ENCODE measurements at places on chromosomes 3 and 15.

- DNase-seq, result peak; percentile 23
Observed at GRCh38 chr3:156522673-156523072, 32.2 kb downstream of the SSR3 start.

DNA sequence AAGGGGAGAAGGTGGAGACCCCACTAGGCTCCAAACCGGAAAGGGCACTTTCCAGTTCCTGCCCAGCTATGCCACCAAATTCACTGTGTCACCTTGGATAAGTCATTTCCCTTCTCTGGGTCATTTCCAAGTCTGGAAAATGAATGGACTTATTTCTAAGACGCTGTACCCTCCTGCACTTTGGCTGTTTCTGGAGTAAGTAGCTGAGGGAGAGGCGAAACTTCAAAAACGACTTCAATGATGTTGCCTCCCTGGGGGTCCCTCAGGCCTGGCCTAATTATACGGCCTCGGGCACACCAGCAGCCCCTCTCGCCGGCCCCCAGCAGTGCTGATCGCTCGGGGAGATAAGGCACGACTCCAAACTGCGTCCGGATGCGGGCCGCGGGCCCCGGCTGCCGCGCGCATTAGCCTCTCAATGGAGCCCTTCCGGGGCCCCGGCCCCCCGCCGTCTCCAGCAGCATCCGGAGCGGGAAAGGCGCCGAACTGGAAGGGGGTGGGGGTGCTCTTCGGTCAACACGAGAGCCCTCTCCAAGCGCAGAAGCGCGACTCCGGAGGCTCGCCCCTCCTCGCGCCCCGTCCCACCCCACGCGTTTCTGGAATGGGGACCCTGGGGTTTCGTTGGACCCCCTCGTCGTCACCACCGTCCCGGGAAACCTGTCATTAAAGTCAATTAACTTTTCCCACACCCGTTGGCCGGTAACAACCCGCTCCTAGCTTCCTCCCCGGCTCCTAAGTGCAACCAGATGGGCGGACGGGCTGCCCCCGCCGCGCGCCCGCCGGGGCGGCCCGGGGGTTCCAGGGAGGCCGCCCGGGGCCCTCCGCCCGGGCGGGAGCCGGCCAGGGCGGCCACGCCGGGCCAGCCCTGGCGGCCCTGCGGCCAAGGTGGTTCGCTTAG lies 4.8 kb downstream of the HES1 start:
- DNase-seq, result peak; percentile 87

- no peak for DNase-seq
Observed at GRCh38 chr3:139528281-139528680, 11.3 kb downstream of the RBP1 start.

DNA sequence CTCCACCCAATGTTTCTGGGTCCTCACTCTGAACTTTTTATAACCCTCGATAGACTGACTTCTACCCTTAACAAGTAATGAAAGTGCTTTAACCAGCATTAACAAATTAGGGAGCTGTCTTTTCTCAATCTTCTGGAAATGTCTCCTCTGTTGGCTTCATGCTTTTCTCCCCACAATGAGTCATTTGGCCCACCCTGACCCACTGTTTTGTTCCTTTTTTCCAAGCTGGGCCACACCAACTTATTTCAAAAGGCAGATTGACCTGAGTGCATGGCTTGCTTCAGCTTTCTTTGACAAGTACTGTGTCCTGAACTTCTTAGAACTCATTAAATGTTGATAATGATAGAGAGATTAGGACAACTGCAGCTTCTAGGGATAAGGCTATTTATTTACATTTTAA lies 199.6 kb upstream of the SEMA6D start:
- DNase-seq, result no peak

DNA sequence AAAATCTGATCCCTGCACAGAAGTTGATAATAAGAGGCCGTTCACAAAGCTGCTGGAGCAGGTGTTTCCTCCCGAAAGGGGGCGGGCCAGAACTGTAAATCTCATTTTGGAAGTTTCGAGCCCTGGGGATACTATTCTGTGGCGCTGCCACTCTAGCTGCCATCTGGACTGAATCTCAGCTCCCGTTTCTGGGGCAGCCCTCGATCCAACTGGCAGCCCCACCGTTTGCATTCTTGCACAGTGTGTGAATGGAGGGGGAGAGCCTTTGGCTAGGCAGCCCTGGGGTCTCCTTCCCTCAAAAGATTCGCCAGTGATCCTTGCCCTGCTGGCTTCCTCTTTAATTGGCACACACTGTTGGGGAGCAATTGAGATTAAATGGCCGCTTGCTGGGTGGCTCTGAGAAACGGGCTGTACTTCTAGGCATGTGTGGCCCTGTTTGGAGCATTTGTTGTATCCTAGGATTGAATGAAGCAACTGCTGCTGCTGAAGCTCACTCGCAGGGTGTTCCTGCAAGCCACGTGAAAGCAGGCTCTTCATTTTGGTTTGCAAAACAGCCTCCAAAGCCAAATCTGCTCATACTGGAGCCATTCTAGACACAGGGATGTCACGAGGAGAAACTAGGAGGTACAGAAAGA lies 57.2 kb upstream of the TOPAZ1 start:
- no peak for DNase-seq

- no peak for DNase-seq
Observed at GRCh38 chr15:65906396-65906795, 37.1 kb downstream of the RAB11A start.

GRCh38 chr15:59378855-59379254 lies 6.2 kb upstream of the MYO1E start:
- DNase-seq, result no peak

- peak; percentile 72 for DNase-seq
Observed at GRCh38 chr15:40594429-40594836, 384 bp downstream of the KNL1 start.

- no peak for DNase-seq
Observed at GRCh38 chr3:195075941-195076875, 194.8 kb downstream of the XXYLT1 start.

GRCh38 chr3:128036119-128036518 lies 16.1 kb upstream of the SEC61A1 start:
- no peak for DNase-seq

GRCh38 chr15:67240235-67241131 lies 14.0 kb downstream of the AAGAB start:
- peak; percentile 46 for DNase-seq

GRCh38 chr15:74902295-74903075 lies 4.2 kb downstream of the FAM219B start:
- DNase-seq, result no peak

- no peak for DNase-seq
Observed at GRCh38 chr3:44988073-44988472, 12.0 kb downstream of the EXOSC7 start.

GRCh38 chr3:48038971-48039481 lies 22.8 kb upstream of the MAP4 start:
- peak; percentile 61 for DNase-seq

DNA sequence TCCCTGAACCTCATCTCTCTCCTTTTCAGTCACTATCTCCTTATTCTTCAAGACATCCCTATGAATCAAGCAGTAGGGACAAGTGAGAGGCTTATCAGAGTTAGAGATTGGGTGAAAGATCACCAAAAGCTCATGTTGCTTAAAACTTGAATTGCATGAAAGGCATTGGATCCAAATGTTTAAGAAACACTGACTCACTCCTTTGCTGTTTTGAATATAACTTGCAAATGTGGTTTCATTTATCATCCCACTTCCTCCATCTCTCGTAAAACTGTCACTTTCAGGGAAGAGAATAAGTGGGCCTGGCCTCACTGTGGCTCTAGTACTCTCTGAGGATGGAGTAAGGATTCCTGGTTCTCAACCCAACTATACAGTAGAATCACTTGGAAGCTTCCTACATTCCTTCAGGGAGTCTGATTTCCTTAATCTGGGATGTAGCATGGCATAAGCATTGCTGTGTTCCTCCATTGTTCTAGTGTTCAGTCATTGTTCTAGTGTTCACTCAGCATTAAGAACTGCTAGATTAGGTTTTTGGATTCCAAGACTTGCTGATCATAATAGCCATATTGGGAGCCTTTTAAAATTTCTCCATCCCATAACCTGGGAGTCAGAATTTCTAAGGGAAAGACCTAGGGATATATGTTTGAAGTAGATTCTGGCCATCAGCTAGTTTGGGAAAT lies 171.8 kb downstream of the TMEM108 start:
- peak; percentile 83 for DNase-seq

- no peak for DNase-seq
Observed at GRCh38 chr3:196514350-196514716, 813 bp downstream of the SMCO1 start.

DNA sequence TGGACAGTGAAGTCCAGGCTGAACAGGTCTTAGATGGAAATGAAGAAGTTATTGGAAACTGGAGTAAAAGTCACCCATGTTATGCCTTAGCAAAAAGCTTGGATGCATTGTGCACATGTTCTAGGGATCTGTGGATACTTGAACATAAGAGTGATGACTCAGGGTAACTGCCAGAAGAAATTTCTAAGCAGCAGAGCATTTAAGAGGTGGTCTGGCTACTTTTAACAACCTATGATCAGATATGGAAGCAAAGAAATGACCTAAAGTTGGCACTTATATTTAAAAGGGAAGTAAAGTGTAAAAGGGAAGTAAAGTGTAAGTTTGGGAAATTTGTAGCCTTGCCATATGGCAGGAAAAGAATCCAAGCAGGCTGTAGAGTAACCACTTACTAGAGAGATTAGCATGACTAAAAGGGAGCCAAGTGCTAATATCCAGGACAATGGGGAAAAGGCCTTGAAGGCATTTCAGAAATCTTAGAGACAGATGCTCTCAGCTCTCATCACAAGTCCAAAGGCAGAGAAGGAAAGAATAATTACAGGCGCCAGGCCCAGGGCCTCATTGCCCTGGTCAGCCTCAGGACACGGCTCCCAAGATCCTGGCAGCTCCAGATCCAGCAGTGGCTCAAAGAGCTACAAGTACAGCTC lies 73.9 kb upstream of the KCNH8 start:
- no peak for DNase-seq

- no peak for DNase-seq
Observed at GRCh38 chr3:20772869-20773268, 586.9 kb upstream of the SGO1 start.

GRCh38 chr3:40939030-40939740 lies 260.1 kb upstream of the CTNNB1 start:
- peak; percentile 9 for DNase-seq

- DNase-seq, result no peak
Observed at GRCh38 chr3:13873818-13874217, 6.1 kb downstream of the WNT7A start.

DNA sequence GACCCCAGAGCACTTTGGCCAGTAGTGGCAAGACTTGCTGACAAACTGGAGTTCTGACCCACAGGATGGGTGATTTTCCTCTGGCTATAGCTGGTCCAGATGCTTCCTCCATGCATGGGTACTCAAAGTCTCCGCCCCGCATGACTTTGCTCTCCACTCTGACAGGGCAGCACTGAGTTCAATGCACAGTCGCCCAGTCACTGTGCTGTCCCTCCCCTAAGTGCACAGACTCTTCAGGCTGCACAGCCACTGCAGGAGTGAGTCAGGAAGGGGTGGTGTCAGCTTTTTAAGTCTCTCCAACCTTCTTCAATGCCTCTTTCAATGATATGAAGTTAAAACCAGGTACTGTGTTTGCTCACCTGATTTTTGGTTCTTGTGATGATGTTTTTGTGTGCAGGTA lies 17.8 kb downstream of the TEX9 start:
- DNase-seq, result peak; percentile 30

DNA sequence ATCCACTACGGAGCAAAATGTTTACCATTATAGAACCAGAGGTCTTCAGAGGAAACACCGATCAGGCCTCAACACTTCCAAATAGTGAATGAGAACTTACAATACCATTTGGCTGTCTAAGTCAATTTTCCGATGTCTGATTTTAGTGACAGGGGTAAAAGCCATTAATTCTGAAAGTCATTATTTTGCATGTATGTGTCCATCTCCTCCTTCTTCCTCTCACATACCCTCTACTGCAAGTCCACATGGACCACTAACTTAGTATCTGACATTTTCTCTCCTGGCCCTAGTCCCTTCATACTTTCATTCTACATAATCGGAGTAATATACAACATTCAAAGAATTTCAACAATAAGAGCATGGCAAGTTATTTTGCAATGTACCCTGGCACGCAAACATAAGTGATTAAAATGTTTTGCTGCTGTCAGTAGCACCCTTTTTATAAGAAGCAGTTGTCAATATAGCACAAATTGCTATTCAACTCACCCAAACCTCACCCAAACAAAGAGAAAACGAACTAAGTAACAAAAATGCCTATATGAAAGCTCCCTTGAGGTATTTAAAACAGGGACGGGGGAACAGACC lies 1.9 kb downstream of the TOP2B start:
- DNase-seq, result no peak

GRCh38 chr15:99993681-99994131 lies 260.5 kb upstream of the LYSMD4 start:
- no peak for DNase-seq

DNA sequence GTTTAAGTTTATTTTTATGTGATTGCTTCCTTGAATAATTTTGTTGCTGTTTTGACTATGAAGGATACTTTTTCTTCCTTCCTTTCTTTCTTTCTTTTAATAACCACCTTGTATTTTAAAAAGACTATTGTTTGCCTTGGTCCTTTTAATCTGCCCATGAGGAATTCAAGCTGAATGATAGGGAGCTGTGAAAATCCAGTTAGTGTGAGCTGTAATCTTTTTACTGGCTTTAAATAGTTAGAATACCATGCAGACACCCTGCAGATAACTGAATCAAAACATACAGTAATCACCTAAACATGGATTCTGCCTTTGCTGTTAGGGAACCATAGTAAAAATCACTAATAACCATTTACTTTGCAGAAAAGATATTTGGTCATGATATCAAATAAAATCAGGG lies 110.7 kb downstream of the RSRC1 start:
- no peak for DNase-seq

DNA sequence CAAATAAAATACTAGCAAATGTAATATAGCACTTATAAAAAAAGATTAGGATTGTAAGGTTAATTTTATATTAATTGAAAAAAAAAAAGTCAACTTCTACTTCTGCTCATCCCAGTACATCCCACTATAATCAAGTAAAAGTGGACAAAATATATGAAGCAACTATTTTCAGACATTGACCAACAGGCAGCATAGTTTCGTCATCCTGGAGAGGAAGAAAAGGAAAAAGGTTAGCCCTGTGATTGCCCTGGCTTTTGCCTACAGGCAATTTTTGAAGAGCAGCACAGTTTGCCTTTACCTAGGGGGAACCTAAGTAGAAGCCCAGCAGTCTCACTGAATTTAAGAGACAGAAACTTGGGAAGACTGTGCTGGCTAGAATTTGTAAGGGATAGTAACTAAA lies 52.2 kb upstream of the ACTC1 start:
- no peak for DNase-seq
